Cerebellum (tissue), 4 donors: ENCODE measurements at places on chromosomes 7 and 10. TPM values are rescaled to one million over a fixed set of nuclear protein-coding genes. Genes with fewer than 3 reads are reported as not detected.

The ADARB2 gene
- 8.2 TPM for total RNA-seq

The POM121L12 gene
- total RNA-seq: not detected

The CPN1 gene
- not detected for total RNA-seq

The SPDYE11 gene
- total RNA-seq: not detected

The HTR5A gene
- 2.1 TPM for total RNA-seq

The MAP3K8 gene
- total RNA-seq: 3.8 TPM

The PAX2 gene
- total RNA-seq: 13.2 TPM

The ADCYAP1R1 gene
- total RNA-seq: 56.7 TPM

The CLRN3 gene
- total RNA-seq: 0.27 TPM

The PKD2L1 gene
- total RNA-seq: not detected

The RPEL1 gene
- not detected for total RNA-seq

The FAM25C gene
- total RNA-seq: not detected

The NPC1L1 gene
- total RNA-seq: not detected
